Hindlimb muscle (tissue), 1 donor: ENCODE measurements at places on chromosomes 1 and 21. TPM values are rescaled to one million over a fixed set of nuclear protein-coding genes. Genes with fewer than 3 reads are reported as not detected.

CD1D gene
- polyA plus RNA-seq, result 1.9 TPM

RBM34 gene
- 59.7 TPM for polyA plus RNA-seq

OR2L8 gene
- polyA plus RNA-seq, result not detected

IGSF3 gene
- 24.8 TPM for polyA plus RNA-seq

LRRIQ3 gene
- 0.89 TPM for polyA plus RNA-seq

TAS1R3 gene
- polyA plus RNA-seq, result 3.9 TPM

OR10R2 gene
- polyA plus RNA-seq, result not detected

CLDN17 gene
- not detected for polyA plus RNA-seq
